ENCODE measurements at places on chromosomes 16 and 17. TPM values are rescaled to one million over a fixed set of nuclear protein-coding genes. Genes with fewer than 3 reads are reported as not detected.

GRCh38 chr16:67241008-67241900 lies 6.0 kb downstream of the FHOD1 start:
- peak; percentile 93 for DNase-seq

DNA sequence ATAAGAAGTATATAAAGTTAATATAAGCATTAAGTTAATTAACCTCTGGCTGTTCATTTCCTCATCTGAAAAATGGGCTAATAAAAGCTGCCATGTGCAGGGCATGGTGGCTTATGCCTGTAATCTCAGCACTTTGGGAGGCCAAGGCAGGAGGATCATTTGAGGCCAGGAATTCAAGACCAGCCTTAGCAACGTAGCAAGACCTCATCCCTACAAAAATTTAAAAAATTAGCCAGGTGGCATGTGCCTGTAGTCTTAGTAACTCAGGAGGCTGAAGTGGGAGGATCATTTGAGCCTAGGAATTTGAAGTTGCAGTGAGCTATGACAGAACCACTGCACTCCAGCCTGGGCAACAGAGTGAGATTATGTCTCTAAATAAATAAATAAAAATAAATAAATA lies 40.6 kb upstream of the MMD start:
- DNase-seq, result no peak

- DNase-seq, result no peak
Observed at GRCh38 chr17:12812877-12813276, 23.6 kb downstream of the ARHGAP44 start.

DNA sequence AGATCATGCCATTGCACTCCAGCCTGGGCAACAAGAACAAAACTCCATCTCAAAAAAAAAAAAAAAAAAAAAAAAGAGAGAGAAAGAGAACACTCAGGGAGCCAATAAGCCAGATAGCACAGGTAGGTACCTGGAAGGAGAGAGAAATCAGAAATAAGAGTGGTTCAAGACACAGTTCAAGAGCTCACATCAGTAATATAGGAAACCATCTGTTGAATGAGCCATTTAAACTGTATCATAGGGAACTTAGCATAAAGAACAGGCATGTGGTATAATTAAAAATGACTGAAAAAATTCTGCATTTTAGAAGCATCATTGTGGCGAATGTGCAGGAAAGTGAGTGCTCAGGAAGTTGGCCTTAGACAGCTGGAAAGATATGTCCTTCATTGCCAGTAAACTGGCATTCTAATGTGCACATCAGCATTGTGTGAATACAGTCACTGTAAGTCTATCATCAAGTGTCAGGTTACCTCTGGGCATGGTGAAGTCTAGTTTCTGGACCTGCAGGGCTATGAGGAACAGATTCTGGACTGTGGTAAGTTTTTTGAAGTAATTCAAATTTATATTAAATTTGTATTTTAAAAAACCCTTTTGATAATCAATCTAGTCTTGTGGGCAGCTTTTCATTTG lies 20.4 kb downstream of the KRT12 start:
- no peak for DNase-seq

DNA sequence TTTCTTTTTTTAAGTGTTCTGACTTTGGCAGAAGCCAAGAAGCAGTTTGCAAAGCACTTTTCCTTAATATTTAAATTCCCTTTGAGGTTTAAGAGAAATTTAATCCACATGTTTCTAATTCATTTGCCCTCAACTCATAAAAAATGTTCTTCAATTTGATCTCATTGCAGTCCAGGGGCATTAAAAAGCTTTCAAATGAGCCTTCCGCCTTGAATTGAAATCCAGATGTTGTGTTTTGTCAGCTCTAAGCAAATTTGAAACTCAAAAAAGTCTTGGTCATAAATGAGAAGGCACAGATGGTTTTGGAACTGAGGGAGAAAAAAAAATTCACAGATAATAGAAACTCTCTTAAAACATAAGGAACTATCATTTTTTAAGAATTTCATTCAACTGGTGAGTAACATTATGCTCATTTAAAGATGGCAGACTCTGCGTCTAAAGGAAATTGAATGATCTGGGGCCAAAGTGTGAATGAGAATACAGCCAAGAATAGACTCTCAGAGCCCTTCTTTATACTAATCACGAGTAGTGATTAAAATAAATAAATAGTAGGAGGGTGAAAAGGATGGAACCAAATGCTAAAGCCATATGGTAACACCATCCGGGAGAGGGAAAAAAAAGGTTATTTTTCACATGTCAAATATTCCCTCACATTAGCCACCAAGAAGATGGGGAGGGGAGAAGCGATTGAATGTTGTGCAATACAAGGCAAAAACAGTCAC lies 1304.7 kb downstream of the CDH8 start:
- DNase-seq, result no peak

- DNase-seq, result peak; percentile 25
Observed at GRCh38 chr16:84013787-84014569, 28.6 kb downstream of the SLC38A8 start.

DNA sequence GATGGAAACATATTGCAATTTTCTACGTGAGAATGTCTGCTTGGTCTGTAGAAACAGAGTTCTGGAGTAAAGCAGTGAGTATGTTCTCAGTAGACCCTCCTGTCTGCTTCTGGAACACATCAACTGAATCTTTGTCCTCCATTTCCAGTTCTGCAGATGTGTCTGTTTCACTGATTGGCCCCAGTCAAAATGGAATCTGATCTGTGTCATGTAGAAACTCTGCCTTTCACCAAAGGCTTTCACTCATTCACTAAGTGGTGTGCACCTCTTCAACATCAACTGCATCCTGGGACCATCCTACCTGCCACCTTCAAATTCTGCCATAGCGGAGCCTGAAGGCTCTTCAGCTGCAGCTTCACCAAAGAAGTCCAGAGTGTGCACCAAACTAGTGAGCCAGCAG lies 2.8 kb upstream of the ZNF267 start:
- no peak for DNase-seq

GRCh38 chr17:63445954-63446752 lies at the start of gene CYB561:
TSS of gene CYB561 (minus strand) at chr17:63446306. CDS start at chr17:63437547, 8,759 bp downstream.
- no peak for DNase-seq

GRCh38 chr17:80565343-80566053 lies 20.9 kb downstream of the RPTOR start:
- no peak for DNase-seq

GRCh38 chr17:77142689-77143088 lies 1.9 kb downstream of the SEC14L1 start:
- DNase-seq, result no peak

GRCh38 chr16:55454861-55455260 lies 24.1 kb upstream of the MMP2 start:
- no peak for DNase-seq

GRCh38 chr16:8500351-8500750 lies 90.0 kb downstream of the TMEM114 start:
- no peak for DNase-seq

Gene NEUROD2
- not detected for total RNA-seq

Gene CCL18
- total RNA-seq, result not detected

Gene BRIP1
- 4.6 TPM for total RNA-seq

Measured in HFFc6 (cell line).